ENCODE measurements at places on chromosomes 2 and 18. TPM values are rescaled to one million over a fixed set of nuclear protein-coding genes. Genes with fewer than 3 reads are reported as not detected.

Gene GYPC
- total RNA-seq = 39.7 TPM

Gene SULT1C4
- 17.5 TPM for total RNA-seq

Gene CTLA4
- total RNA-seq = not detected

Gene INPP5D
- 9.4 TPM for total RNA-seq

Gene GPR17
- total RNA-seq = not detected

Gene PARD6G
- total RNA-seq = 30.8 TPM

Gene ESPNL
- total RNA-seq = 0.38 TPM

Gene RNF181
- 76.6 TPM for total RNA-seq

Gene OR6B2
- not detected for total RNA-seq

Gene EHBP1
- 67.4 TPM for total RNA-seq

Gene NEU4
- 1.8 TPM for total RNA-seq

Gene NLRC4
- not detected for total RNA-seq

Gene NCKAP5
- 2.1 TPM for total RNA-seq

Gene G6PC2
- total RNA-seq = not detected

Gene PXDN
- total RNA-seq = 292 TPM

Gene NFU1
- 35.6 TPM for total RNA-seq

Gene GCG
- 0.36 TPM for total RNA-seq

Gene ZC3H6
- 12.1 TPM for total RNA-seq

Gene GALNT5
- total RNA-seq = 1.3 TPM

Gene CCDC74A
- total RNA-seq = 9.6 TPM

Gene LYPD1
- 6.7 TPM for total RNA-seq

Gene SP9
- 1.4 TPM for total RNA-seq

Gene SERPINB10
- total RNA-seq = not detected

Gene PRADC1
- 6.9 TPM for total RNA-seq

Gene POMC
- total RNA-seq = 0.29 TPM

Gene RNF103
- 39.4 TPM for total RNA-seq

Gene ALK
- total RNA-seq = 0.09 TPM

Gene UGT1A6
- not detected for total RNA-seq

Gene ZNF521
- 54.1 TPM for total RNA-seq

Gene CHST9
- 2.4 TPM for total RNA-seq

Gene KRTCAP3
- total RNA-seq = 26.1 TPM

Gene AKAIN1
- total RNA-seq = not detected

Gene COPS7B
- 58.9 TPM for total RNA-seq

Gene STPG4
- not detected for total RNA-seq

Gene REG1A
- total RNA-seq = not detected

Gene CHAC2
- total RNA-seq = 1.1 TPM

Gene MPV17
- 68.3 TPM for total RNA-seq

Gene SULT1C2
- total RNA-seq = 0.05 TPM

Gene IL36G
- not detected for total RNA-seq

Gene PLEKHB2
- total RNA-seq = 34.6 TPM
